ENCODE measurements at places on chromosomes 16 and 17.

GRCh38 chr17:49494986-49495841, at the start of gene NGFR:
TSS of gene NGFR (plus strand) at chr17:49495293. CDS start at chr17:49495418, 125 bp downstream.
- DNase-seq: no peak

GRCh38 chr17:193841-194806, 12.7 kb upstream of the DOC2B start:
- no peak for DNase-seq

DNA sequence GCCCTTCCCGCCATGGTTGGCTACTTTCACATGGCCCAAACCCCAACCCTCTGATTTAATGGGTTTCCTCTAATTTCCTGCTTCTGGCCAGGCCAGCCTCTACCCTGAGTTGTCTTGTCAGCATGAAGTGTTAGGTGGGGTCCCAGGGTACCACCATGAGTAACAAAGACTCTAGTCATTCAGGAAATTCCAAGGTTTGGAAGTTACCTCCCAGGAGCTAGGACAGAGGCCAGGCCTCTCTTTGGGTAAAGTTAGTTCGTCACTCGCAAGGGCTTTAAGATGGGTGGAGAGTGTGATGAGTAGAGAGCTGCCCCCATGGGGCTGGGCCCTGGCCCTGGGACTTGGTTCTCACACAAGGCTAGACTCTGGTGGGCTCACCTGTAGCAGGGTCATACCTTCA, 54.6 kb downstream of the PLD6 start:
- DNase-seq: no peak

- no peak for DNase-seq
Measured at GRCh38 chr17:50047083-50047482, 8.8 kb upstream of the ITGA3 start.

- DNase-seq: no peak
Measured at GRCh38 chr17:16820161-16820877, 130.3 kb downstream of the CCDC144A start.

- DNase-seq: no peak
Measured at GRCh38 chr16:23836404-23837311, 875 bp downstream of the PRKCB start.

DNA sequence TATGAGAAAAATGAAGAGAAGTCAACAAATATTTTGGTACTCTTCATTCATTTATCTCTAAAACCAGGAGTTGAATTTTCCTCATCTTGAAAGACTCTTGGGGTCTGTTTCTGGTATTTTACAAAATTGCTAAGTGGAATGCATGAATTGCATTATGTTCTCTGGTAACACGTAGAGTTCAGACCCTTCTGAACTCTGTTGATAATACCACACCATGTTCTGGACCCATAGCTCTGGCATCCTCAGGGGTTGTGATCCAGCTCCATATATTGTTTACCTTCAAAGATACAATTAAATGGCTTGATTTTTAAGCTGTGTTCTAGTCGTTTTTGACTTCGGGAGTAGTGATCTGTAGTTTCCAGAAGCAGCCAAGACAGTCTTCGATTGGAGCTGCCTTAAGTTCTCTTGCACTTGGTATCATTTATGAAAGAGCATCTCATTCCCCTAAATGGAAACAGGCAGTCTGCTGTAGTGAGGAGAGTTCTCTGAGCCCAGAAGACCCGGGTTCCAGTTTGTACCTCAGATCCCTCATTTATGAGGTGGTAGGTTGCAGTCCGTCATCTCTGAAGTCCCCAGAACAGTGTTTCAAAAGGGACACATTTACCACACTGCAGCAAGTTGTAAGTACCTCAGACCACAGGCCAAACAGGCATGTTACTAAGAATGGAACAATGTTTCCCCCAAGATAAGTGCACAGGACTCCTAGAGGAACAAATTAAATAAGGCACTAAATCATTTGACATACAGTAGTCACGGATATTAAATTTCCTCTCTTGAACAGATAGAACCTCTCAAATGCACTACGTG, 9.6 kb downstream of the PSMD7 start:
- no peak for DNase-seq

GRCh38 chr16:79582789-79583188, 17.7 kb downstream of the MAF start:
- no peak for DNase-seq

- no peak for DNase-seq
Measured at GRCh38 chr17:68783861-68784260, 171.3 kb downstream of the ABCA8 start.

DNA sequence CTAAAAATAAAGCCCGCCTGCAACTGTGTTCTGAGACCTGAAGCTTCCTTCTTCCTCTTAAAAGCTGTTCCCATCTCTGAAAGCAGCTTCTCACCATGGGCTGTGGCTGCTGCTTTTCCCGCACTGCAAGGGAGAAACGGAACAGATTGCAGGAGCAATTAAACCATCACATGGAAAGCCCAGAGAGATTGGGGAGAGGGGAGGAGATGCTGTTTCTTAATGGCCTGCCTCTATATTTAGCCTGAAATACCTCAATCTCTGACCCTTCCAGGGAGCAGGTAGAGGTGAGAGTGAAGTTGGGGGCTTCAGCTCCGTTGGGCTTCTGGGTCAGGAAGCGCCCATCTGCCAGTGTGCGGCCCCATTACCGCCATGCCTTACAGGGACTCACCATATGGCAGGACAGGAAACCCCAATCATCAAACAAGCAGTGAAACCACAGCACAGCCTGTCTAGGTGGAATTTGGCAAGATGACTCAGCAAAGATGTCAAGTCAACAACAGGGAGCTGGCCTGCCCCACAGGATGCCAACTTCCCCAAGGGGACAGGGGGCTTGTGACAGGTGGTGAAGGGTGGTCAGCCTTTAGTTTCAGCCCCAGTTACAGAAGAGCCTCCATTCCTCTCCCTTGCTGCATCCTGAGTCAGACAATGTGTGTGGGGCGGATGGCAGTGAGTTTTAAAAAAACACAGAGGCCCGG, 286.6 kb upstream of the CCL2 start:
- DNase-seq: no peak

DNA sequence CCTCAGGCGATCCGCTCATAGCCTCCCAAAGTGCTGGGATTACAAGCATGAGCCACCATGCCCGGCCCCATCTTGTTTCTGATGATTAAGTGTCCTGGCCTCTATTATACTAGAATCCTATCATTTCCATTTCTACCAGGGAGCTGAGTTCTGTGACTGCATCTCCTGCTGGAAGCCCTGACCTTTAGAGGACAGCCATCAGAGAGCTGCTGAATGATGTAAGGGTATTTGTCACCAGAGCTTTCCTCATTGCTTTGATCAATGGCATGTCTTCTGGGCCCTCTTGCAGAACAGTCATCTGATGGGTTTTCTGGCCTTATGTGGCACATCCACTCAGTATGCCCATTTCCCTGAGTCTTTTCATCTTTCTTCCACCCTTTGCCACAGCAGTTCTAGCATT, 39.9 kb downstream of the PSMD12 start:
- DNase-seq: no peak

GRCh38 chr17:11991461-11991860, 5.8 kb downstream of the ZNF18 start:
- no peak for DNase-seq

- no peak for DNase-seq
Measured at GRCh38 chr16:74029115-74029792, 267.4 kb upstream of the PSMD7 start.

GRCh38 chr16:2859686-2860265, 1.8 kb upstream of the PRSS22 start:
- DNase-seq: no peak

- DNase-seq: no peak
Measured at GRCh38 chr16:24838554-24839266, 7.1 kb upstream of the SLC5A11 start.

GRCh38 chr17:8611137-8611536, 19.4 kb downstream of the MYH10 start:
- DNase-seq: no peak

- DNase-seq: no peak
Measured at GRCh38 chr17:35376245-35376644, 2.8 kb upstream of the SLFN11 start.

DNA sequence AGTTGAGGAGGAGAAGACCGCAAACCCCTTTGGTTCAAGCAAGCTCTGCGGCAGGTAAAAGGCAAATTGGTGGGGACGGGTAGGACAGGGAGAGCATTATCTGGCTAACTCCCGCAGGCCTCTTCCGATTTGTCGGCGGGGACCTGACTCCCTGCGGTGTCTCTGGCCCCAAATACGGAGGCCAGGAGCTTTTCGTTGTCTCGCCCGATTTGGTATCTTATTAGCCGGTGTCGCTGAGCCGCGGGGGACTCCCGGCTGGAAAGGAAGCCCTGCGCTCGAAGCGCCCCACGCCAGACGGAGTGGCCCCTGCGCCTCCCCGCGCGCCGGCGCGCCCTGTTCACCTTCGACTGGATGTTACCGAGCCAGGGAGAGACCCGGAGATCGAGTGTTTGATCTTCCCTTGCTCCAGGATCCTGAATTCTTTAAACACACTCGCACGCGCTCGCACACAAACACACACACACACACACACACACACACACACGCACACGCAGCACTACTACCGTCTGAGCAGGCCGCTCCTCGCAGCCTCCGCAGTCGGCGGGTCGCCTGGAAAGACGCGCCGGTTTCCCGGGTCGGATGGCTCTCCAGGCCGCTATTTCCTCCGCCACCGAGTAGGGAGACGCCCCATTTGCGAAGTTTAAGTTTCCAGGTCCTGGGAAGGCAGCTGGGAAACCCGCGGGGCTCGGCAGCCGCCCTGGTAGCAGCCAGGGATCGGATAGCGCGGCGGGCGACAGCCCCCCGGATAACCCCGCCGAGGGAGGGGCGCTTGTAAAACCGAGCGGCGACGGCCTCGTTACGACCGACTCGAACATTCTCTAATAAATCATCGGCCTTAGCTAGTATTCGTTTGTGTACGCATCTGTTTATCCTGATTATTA, 3.3 kb downstream of the PRAC1 start:
- DNase-seq: no peak

GRCh38 chr16:67702130-67702529, 17.0 kb downstream of the GFOD2 start:
- no peak for DNase-seq

GRCh38 chr17:82475458-82475857, 16.9 kb downstream of the NARF start:
- DNase-seq: no peak

DNA sequence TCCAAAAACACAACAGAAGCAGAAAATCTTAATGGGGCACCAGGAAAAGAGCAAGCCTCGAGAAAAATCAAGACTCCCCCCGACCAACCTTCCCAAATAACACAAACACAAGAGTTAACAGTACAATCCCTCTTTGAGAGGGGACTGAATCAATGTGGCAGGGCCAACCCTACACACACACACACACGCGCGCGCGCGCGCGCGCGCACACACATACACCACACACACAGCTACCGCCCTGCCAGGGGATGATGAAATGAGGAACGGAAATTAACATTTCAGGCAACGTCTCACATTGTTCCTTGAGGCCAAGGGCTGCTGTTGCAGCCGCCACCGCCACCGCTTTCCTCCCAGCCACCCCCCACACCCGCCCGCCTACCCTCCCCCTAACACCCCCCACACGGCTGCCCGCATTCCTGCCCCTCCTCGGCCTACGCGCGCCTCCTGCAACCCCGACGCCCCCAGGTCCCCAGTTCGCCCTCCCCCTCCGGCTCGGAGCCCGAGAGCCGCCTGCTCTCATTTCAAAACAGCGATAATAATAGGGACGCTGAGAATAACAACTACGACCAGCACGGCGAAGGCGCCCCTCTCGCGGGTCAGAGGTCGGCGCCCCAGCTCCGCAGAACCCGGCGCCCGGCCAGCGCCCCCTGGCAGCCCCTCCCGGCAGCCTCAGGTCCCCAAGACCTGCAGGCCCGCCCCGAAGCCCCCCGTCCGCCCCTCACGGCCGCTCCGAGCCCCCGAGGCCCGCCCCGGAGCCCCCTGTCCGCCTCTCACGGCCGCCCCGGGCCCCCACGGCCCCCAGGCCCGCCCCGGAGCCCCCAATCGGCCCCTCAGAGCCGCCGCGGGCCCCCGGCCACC, 1.1 kb downstream of the ANKRD11 start:
- peak; percentile 91 for DNase-seq

DNA sequence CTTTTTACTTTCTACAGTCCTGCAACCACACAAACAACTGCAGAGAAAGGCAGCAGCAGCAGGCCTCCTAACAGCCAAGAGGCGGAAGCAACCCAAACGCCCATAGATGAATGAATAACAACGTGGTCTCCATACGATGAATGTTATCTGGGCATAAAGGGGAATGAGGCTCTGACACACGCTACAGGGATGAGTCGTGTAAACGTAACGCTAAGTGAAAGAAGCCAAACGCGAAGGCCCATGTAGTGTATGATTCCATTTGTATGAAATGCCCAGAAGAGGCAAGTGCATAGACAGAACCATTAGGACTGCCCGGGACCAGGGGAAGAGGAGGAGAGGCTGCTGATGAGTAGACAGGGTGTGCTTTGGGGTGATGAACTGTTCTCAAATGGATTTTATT, 94.8 kb upstream of the DNAH17 start:
- DNase-seq: no peak

DNA sequence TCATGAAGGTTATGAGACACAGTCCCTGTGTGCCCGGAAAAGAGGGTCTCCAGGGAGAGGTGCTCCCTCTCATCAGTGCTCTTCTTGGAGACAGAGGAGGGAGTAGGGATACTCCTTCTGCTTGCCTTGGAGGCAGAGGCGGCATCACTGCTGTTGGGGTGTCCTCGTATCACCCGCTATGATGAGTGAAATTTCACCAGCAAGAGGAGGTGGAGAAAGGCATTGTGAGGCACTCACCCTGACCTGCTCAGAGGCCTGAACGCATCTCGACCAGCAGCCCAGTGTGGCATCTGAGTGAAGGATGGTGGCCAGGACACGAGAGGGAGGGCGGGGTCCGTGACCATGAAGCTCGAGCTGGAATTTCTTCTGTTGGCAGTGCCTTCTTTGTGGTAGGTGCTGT, 222.1 kb upstream of the CHMP6 start:
- DNase-seq: no peak

DNA sequence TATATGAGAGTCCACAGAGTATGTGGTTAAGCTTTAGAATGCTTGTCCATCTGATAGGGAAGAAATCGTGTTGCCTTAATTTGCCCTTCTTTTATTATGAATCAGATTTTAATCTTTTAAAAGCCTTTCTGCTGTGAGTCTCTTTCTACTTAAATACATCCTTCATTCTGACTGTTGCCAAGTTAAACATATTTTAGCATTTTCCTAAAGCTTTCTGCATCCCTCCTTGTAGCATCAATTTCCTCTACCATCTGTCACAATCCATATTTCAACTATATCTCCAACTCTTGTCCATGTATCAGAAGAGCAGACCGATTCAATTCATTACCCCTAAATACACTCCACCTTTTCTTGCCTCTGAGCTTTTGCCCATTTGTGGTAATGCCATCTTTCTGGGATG, 20.5 kb upstream of the FA2H start:
- no peak for DNase-seq
